ENCODE measurements at places on chromosomes 4 and X. TPM values are rescaled to one million over a fixed set of nuclear protein-coding genes. Genes with fewer than 3 reads are reported as not detected.

GRCh38 chr4:5952286-5952974 lies 59.5 kb upstream of the CRMP1 start:
- no peak overlapping the region for H3K4me3 ChIP-seq
- H3K36me3 ChIP-seq: no peaks in the 10 kb centered on the region
- no peaks in the 10 kb centered on the region for H3K4me1 ChIP-seq
- H3K27ac ChIP-seq: no peak overlapping the region
- no peak for DNase-seq
- no peaks in the 10 kb centered on the region for H3K27me3 ChIP-seq

GRCh38 chr4:13484749-13485221 lies 645 bp upstream of the RAB28 start:
- H3K27me3 ChIP-seq: no peaks in the 10 kb centered on the region
- peak overlapping the region; percentile 93 for H3K27ac ChIP-seq
- DNase-seq: no peak
- H3K36me3 ChIP-seq: no peaks in the 10 kb centered on the region

Gene HS6ST2
- not detected for total RNA-seq

GRCh38 chrX:115642311-115642710 lies 81.3 kb downstream of the PLS3 start:
- no peaks in the 10 kb centered on the region for H3K36me3 ChIP-seq
- no peak overlapping the region for H3K4me3 ChIP-seq
- H3K27ac ChIP-seq: no peak overlapping the region
- H3K27me3 ChIP-seq: no peaks in the 10 kb centered on the region
- no peak for DNase-seq

Gene STOX2
- total RNA-seq: not detected

- H3K4me3 ChIP-seq: no peak overlapping the region
- no peaks in the 10 kb centered on the region for H3K4me1 ChIP-seq
- H3K27me3 ChIP-seq: peaks cover 3% of the 10 kb centered on the region
- H3K27ac ChIP-seq: no peak overlapping the region
- no peak for DNase-seq
These were observed 194.4 kb downstream of the TMA16 start for GRCh38 chr4:163688856-163689255.

- no peaks in the 10 kb centered on the region for H3K4me1 ChIP-seq
- DNase-seq: peak; percentile 60
- no peak overlapping the region for H3K4me3 ChIP-seq
- no peak overlapping the region for H3K27ac ChIP-seq
These were observed 29.6 kb downstream of the ADH7 start for GRCh38 chr4:99405433-99406115.

Gene ARFIP1
- 12.5 TPM for total RNA-seq

GRCh38 chr4:78654807-78655206 lies 103.2 kb downstream of the ANXA3 start:
- H3K4me3 ChIP-seq: no peak overlapping the region
- no peak for DNase-seq
- no peaks in the 10 kb centered on the region for H3K27me3 ChIP-seq
- H3K27ac ChIP-seq: no peak overlapping the region
- no peaks in the 10 kb centered on the region for H3K36me3 ChIP-seq

GRCh38 chr4:186030399-186030775 lies 38.6 kb upstream of the TLR3 start:
- no peak overlapping the region for H3K27ac ChIP-seq
- no peak overlapping the region for H3K4me3 ChIP-seq
- no peaks in the 10 kb centered on the region for H3K36me3 ChIP-seq
- DNase-seq: no peak
- H3K27me3 ChIP-seq: no peaks in the 10 kb centered on the region

- no peak for DNase-seq
- no peaks in the 10 kb centered on the region for H3K36me3 ChIP-seq
- H3K27ac ChIP-seq: no peak overlapping the region
- H3K4me3 ChIP-seq: no peak overlapping the region
- H3K27me3 ChIP-seq: no peaks in the 10 kb centered on the region
These were observed 8.1 kb upstream of the DKK2 start for GRCh38 chr4:107044170-107044569.

Gene SLC6A14
- not detected for total RNA-seq

Gene ENPP6
- not detected for total RNA-seq

Gene C4orf51
- total RNA-seq: not detected

Measured in CD4-positive, alpha-beta memory T cell (primary cell).